NCI-H69 (cell line): ENCODE measurements at places on chromosomes 1 and 21.
A peak's percentile ranks its signal among the peaks of the same experiment; 100 is the strongest.

- DNase-seq: peak; percentile 40
These were observed 21.6 kb downstream of the LAMB3 start for GRCh38 chr1:209630383-209631225.

GRCh38 chr1:75421371-75421770, 189.5 kb downstream of the SLC44A5 start:
- DNase-seq: no peak

- DNase-seq: peak; percentile 79
These were observed 624 bp downstream of the RIPK4 start for GRCh38 chr21:41765973-41766882.

DNA sequence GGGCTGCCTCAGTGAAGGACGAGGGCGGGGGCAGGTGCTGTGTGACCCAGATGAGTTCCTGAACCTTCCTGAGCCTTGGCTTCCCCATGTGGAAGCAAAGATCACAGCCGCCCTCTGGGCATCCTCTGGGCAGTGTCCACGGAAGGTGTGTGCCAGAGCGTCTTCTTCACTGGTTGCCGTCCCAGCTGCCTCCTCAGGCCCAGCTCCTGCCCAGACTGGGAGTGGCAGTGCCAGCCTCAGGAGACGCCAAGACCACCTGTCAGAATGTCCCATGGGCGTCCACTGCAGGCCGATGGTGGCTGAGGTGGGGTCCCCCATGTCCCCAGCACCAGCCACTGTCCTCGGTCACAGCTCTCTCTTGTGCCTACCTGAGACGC, 10.2 kb downstream of the ARHGEF16 start:
- no peak for DNase-seq
